ENCODE measurements at places on chromosomes 4 and X. TPM values are rescaled to one million over a fixed set of nuclear protein-coding genes. Genes with fewer than 3 reads are reported as not detected.

Gene TRAPPC11
- 16.3 TPM for total RNA-seq

Gene DCAF12L1
- total RNA-seq, result not detected

DNA sequence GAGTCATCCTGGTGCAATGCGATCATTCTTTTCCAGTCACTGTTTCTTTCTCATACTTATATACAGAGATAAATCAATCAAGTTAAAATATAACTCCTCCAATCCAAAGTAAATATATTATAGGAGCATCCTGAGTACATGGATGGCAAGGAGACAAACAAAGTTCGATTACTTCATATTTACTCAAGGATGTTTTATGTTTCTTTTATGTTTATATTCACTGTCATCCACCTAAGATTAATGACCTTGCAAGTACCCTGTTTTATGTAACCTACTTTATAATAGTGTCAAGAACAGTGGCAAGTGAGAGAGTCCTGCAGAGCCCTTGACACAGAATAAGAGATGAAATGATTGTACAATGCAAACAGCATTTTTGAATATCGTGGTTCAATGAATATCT lies at the start of gene UGT2B11:
Gene UGT2B11, minus strand, starts transcription at position 33 of the 400 bp plus-strand sequence. Its CDS starts 26 bp downstream, at position 7.
- no peak for DNase-seq
- no peak within 1 kb of the TSS for H3K4me3 ChIP-seq
- no peaks in the 10 kb centered on the region for H3K36me3 ChIP-seq
- H3K4me1 ChIP-seq, result no peaks in the 10 kb centered on the region
- H3K27ac ChIP-seq, result no peak within 1 kb of the TSS
- no peaks in the 10 kb centered on the region for H3K27me3 ChIP-seq

DNA sequence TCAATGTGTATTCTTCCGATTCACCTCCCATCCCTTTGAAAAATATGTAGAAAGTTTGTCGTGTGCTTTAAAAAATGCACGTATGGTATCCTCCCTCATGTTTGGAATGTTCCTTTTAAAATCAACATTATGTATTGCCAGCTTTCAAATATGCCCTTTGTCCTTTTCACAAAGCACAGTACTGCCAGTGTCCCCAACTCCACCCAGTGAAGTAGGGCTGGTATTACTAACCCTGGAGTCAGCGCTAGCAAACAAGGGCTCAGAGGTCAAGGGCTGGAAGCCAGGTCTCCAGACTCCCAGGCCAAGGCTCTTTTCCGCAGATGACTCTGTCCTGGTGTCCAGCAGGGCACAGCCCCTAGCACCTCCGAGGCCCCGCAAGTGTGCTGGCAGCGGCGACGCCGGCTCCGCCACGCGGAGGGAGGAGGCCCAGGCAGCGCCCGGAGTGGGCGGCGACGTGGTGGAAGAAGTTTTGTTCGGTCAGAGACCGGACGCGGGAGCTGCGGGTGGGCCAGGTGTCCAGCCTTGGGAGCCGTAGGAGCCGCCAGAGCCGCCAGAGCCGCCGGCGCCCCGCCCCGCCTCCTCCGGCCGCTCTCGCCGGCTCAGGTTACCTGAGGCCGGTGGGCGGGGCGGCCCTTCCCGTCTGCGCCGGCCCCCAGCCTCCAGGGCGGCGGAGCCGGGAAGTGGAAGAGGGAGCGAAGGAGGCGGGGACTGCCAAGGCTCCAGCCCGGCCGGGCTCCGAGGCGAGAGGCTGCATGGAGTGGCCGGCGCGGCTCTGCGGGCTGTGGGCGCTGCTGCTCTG lies at the start of gene IL13RA1:
Gene IL13RA1, plus strand, starts transcription at position 720 of the 799 bp plus-strand sequence. Its CDS starts 33 bp downstream, at position 753.
- peak within 1 kb of the TSS; percentile 66 for H3K4me3 ChIP-seq
- no peaks in the 10 kb centered on the region for H3K4me1 ChIP-seq
- H3K27me3 ChIP-seq, result no peaks in the 10 kb centered on the region
- H3K36me3 ChIP-seq, result no peaks in the 10 kb centered on the region
- H3K27ac ChIP-seq, result peak within 1 kb of the TSS; percentile 91
- DNase-seq, result peak; percentile 88

DNA sequence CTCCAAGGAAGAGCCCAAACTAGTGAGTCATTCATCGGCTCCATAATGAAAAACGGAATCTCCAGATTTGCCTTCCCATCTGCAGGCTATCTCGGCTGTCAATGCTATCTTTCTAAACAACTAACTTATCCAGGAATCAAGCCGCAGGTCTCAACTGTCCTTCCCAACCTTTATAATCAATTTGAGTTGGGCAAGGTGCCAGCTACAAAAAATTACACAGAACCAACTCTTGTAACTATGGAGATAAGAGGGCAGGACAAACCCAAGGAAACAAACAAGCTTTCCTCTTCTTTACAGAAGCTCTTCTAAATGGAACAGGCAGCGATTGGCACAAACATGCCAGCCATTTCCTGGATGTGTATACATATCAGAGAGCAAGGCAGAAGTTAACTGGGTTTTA lies 61.2 kb upstream of the RAI2 start:
- no peak for DNase-seq
- H3K27ac ChIP-seq, result no peak overlapping the region
- no peaks in the 10 kb centered on the region for H3K27me3 ChIP-seq
- H3K36me3 ChIP-seq, result no peaks in the 10 kb centered on the region

DNA sequence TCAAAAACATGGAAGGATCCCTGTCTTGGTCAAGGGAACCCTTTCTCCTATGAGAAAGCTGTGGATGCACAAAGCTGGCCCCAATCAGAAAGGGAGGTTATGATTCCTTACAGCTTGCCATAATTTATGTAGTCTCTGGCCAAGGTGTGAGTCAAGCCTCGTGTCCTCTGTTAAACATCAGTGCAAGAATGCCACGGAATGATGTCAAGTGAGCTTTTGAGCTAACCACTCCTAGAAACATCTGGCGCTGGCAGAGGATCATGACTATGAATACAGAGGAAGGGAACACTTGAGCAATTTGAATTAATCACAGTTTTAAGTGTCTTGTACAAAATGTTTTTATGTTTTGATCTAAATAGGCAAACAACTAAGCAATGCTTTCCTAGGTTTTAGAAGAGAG lies 51.5 kb upstream of the RAP2C start:
- peaks cover 6% of the 10 kb centered on the region for H3K4me1 ChIP-seq
- no peak overlapping the region for H3K4me3 ChIP-seq
- H3K36me3 ChIP-seq, result no peaks in the 10 kb centered on the region
- no peak overlapping the region for H3K27ac ChIP-seq
- no peak for DNase-seq

- H3K4me3 ChIP-seq, result no peak overlapping the region
- H3K36me3 ChIP-seq, result peaks cover 26% of the 10 kb centered on the region
- no peaks in the 10 kb centered on the region for H3K4me1 ChIP-seq
- DNase-seq, result no peak
These were observed 12.4 kb downstream of the TNIP2 start for GRCh38 chr4:2743518-2744445.

DNA sequence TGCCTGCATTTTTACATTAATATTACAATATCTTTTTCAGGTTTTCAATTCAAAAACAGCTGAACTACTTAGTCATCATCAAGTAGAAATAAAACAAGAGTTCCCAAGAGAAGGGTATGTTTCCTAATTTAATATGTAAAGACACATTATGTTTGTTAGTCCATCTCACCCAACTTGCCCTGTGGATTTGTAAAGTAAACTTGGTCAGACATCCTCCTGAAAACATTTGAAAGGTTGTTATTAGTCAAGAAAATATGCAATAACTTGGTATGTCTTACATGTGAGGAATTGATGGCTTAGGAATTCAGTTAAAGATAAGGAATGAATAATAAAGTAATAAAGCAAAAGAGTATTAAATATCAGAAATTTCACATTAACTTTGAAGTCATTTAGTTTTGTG lies 12.2 kb downstream of the GK start:
- no peak for DNase-seq
- H3K4me1 ChIP-seq, result no peaks in the 10 kb centered on the region
- H3K4me3 ChIP-seq, result no peak overlapping the region
- no peak overlapping the region for H3K27ac ChIP-seq
- H3K27me3 ChIP-seq, result no peaks in the 10 kb centered on the region

DNA sequence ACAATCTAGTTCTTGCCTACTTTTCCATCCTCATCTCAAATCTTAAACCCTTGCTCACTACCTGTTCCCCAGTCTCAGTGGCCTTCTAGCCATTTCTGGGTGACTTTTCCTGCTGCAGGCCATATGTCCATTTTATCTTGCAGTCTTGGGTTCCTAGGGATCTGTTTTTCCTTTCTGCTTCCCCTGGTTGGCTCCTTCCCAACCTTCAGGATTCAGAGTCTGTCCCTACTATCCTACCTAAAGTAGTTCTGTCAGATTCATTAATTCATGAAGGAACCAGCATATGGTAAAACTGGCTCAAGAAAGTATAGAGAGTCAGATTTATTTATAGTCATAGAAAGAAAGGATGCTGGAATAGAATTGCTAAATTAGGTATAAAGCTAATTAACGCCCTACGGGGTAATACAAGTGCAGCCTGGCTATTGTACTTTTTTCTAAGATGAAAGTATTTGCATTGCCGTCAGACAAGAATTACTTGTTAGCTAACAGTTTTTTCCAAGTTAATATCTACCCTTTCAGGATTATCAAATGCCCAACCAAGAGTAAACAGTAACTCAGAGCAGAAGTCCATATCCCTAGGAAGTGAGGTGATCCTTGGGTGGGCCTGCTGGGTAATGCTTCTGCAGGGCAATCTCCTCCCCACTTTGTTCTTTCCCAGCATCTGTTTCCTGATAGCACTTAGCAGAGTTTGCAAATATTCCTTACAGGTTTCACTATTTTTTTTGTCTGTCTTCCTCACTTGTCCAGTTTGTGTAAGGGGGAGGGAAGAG lies 63.6 kb downstream of the REPS2 start:
- H3K4me3 ChIP-seq, result no peak overlapping the region
- no peaks in the 10 kb centered on the region for H3K27me3 ChIP-seq
- H3K4me1 ChIP-seq, result no peaks in the 10 kb centered on the region
- DNase-seq, result no peak
- H3K27ac ChIP-seq, result peak overlapping the region; percentile 38

GRCh38 chr4:2103127-2103842 lies 44.2 kb downstream of the NAT8L start:
- no peaks in the 10 kb centered on the region for H3K4me1 ChIP-seq
- H3K36me3 ChIP-seq, result no peaks in the 10 kb centered on the region
- no peak for DNase-seq
- H3K27me3 ChIP-seq, result no peaks in the 10 kb centered on the region
- H3K4me3 ChIP-seq, result no peak overlapping the region
- no peak overlapping the region for H3K27ac ChIP-seq
